ENCODE measurements at places on chromosomes 2 and 18.

GRCh38 chr2:81545626-81546025, 1241.1 kb upstream of the LRRTM1 start:
- DNase-seq: no peak

GRCh38 chr18:46488471-46489213, 168.4 kb downstream of the LOXHD1 start:
- DNase-seq: no peak

DNA sequence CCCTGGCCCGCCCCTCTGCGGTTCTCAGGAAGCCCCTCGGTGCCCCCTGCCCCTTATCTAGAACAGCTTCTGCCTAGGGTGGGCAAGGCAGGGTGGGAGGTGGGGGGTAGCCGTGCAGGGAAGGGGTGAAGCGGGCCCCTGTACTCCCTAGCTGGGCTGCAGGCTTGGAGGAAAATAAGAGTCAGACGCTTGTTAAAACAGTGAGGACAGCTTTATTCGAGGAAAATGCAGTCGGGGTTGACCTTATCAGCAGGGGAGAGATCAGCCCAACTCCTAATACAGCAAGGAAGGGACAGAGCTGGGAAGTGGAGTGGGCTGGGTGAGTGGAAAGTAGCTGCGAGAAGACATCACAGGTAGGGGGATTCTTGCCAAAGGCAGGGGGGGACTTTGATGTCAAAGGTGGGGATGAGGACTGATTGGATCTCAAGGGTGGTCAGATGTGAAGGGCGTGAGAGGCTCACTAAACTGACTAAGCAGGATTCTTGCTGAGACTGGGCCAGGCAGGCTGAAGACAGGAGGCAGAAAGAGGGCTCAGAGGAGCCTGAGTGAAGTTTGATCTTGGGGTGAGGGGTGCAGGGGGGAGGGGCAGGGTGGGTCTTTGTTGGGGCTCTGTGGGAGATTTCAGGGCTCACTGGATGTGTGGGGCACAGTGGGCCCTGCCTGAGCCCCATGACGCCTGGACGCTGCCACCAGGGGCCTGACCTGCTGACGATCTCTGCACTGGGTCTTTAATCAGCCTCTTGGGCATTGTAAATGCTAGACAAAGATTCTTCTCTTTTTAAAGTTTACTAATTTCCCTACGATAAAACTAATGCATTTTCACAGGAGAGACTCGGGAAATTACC, 29.9 kb downstream of the HPCAL1 start:
- peak; percentile 76 for DNase-seq

- no peak for DNase-seq
Observed at GRCh38 chr2:54577035-54577434, 120.9 kb downstream of the SPTBN1 start.

- no peak for DNase-seq
Observed at GRCh38 chr2:232833830-232834229, 36.2 kb upstream of the SNORC start.

- DNase-seq: no peak
Observed at GRCh38 chr2:238406221-238406997, 20.3 kb upstream of the ASB1 start.

DNA sequence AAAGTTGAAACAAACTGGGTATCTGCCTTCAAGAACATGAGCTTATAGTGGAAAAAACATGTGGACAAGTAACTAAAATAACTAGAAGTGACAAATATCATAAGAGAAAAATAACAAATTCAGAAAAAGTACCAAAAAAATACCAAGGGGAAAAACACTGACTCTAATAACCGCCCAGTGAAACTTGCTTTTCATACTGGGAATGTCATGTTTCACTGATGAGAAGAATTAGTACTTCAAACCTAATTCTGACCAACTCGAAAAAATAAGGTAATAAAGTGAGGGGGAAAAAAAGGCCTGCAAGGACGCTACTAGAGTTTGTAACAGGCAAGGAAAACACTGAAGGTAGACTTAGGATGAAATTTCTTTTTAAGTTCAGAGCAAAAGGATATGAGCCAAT, 83.6 kb downstream of the RTTN start:
- DNase-seq: no peak

DNA sequence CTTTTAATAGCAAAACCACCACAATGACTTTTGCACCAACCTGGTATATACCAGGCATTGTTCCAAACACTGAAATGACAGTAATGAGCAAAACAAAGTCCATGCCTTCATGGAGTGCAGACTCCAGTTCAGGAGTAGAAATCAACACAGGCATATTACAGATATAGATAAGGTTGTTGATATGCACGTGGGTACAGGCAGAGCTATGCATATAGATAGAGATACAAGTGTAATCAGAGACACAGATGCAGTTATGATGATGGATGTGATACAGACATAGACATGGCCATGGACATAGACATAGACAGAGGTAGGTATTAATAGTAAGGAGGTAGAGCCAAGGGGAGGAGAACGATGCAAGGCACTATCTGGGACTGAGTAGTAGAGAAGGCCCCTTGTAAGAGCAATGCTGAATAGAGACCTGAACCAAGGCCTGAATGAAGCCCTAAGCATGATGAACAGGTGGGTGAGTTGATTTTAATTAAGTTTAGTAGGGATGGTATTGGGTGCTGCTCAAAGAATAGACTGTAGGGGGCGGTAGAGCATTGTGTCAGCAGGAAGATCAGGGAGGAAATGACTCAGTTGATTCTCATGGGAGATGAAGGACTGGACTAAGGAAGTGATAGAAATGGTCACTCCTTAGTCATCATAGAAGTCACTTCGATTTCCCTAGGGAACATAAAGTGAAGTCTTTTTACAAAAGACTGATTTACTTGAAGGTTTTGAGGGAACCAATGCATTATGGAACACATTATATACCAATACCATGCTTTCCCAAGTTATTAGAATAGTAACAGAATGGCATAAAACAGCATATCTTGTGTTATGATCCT, 39.4 kb downstream of the CMPK2 start:
- peak; percentile 78 for DNase-seq

DNA sequence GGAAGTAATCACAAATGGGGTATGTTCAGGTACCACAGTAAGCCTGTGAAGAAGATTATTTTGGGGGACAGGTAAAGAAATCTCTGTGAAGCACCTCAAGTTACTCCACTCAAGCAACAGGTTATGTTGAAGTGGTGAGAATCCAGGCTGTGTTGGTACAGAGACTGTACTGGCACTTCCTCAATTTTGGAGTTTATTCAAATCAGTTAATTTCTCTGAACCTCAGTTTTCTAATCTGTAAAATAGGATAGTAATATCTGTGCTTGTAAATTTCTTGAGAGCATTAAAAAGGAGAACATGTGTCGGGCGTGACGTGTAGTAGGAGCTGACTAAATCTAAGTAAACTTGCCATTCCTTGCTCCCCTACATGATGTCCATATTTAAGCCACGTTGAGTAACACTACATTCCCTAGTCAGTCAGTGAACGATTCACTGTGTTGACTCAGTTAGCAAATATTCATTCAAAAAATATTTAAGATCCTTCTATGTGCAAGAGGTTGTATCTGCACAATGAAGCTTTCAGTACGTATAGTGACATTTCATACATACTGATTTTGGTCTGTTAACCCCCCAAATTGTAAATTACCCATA, 504.2 kb downstream of the ZEB2 start:
- DNase-seq: no peak

DNA sequence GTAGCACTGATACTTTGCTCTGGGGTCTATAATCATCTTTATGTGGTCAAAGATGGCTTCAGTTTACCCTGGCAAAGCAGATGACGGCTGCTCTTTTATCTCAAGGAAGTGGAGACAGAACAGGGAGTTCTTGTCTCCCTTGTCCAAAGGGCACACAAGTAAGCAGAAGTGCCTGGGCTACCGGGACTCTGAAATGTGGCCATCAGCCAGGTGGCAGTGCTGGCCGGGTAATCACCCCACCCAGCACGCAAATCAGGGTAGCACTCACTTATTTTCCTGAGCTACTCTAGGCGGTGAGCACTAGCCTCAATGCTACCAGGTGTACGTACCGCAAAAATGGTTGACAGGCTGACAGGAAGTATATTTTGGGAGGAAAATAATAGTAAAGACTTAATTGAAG, 119.7 kb upstream of the ETAA1 start:
- no peak for DNase-seq

GRCh38 chr2:143529118-143529720, 400.0 kb downstream of the ARHGAP15 start:
- DNase-seq: no peak

GRCh38 chr18:48842259-48843061, 108.3 kb downstream of the SMAD7 start:
- no peak for DNase-seq

GRCh38 chr18:79394534-79395307, 1.0 kb upstream of the NFATC1 start:
- peak; percentile 87 for DNase-seq

GRCh38 chr2:21326152-21326551, 202.4 kb downstream of the TDRD15 start:
- no peak for DNase-seq

- DNase-seq: peak; percentile 71
Observed at GRCh38 chr2:28649481-28650265, 102.0 kb upstream of the PPP1CB start.

DNA sequence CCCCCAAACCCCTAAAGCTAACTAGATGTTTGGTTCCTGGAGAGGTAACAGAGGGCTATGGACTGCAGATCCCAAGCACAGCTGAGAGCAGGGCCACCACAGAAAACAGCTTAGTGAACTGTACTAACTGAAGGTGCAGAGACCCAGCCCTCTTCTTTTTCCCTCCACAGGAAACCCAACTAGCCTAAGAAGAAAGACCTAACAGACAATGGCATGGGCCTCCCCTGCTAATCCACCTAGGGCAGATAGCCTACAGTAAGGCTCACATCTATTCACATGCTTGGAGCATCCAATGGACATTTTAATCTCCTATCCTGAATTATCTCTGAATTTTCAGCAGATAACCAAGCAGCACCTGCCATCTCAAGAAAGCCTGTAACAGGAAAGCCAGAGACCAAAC, 8.8 kb upstream of the FECH start:
- no peak for DNase-seq

DNA sequence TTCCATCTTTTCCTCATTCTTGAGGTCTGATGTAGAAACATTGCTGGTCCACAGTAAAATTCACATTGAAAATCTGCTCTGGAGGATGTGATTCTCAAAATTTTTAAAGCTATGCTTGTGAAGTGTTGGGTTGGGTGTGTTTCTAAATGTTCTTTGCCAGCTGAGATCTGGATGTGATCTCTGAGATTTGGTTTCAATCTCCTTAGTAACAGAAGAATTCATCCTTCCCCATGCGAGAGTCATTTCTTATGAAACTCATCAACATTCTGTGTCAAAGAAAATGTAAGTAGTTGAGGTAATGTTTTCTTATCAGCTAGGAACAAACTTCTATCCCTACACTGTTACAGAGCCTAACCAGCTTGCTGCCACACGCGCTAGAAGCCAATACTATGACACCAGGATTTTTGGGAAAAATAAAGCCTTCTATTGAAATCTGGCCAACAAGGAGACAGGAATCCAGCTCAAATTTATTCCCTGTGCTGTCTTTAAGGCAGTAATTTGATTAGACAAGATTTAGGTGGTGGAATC, 134.9 kb downstream of the PTH2R start:
- no peak for DNase-seq

- peak; percentile 17 for DNase-seq
Observed at GRCh38 chr2:28480403-28481049, 15.3 kb upstream of the PLB1 start.

DNA sequence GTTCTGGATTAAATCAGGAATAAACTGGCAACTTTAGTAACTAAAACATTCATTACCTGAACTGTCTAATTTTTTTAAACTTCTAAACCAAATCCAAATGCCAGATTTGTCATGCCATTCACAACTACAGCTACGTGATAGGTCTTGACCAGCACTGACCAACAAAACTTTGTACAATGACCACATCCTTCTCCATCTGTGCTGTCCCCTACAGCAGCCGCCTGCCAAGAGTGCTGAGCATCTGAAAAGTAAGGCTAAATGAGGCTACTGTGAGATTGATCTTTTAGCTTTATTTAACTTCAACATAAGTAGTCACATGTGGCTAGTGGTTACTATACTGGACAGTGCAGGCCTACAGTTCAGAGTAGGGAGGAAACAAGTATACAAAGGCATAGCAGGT, 7.6 kb downstream of the FAM168B start:
- no peak for DNase-seq

GRCh38 chr2:21690005-21690404, 566.2 kb downstream of the TDRD15 start:
- DNase-seq: no peak

DNA sequence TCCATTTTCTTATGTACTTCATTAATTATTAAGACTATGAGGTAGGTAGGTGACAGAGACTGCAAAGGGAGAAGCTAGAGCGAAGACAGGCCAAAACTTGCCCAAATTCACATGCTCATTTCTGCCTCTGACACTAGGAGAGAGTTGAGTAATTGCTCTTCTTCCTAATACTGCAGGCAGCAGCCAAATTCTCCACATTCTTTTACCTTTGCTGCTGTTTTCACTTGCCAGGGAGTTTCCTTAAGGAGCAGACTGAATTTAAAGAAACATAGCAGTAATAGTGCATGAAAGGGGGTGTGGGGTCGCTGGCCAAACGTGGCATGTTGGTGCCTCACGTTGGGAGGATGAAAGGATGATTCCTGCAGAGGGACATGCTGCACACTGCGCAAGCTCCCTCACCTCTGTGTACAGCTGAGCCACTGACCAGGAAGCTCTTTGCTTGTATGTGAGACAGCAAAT, 12.3 kb downstream of the CRIM1 start:
- DNase-seq: no peak

- DNase-seq: no peak
Observed at GRCh38 chr2:178761759-178762371, 45.4 kb downstream of the TTN start.

GRCh38 chr2:4265936-4266335, 562.6 kb downstream of the DCDC2C start:
- no peak for DNase-seq

- DNase-seq: no peak
Observed at GRCh38 chr18:57008001-57008686, 138.7 kb upstream of the BOD1L2 start.

DNA sequence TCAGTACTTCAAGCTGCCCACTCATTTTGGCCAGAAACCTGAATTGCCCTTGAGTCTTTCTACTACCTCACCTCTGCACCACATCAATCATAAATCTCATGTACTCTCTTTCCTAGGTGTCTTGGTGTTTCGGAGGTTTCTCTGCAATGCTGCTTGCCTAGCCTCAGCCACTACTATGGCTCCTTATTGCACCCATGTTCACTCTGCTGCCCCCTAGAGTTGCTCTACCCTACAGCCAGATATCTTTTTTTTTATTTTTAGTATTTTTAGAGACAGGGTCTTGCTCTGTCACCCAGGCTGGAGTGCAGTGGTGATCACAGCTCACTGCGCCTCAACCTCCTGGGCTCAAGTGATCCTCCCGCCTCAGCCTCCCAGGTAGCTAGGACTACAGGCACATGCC, 413.0 kb downstream of the PTPRM start:
- no peak for DNase-seq

DNA sequence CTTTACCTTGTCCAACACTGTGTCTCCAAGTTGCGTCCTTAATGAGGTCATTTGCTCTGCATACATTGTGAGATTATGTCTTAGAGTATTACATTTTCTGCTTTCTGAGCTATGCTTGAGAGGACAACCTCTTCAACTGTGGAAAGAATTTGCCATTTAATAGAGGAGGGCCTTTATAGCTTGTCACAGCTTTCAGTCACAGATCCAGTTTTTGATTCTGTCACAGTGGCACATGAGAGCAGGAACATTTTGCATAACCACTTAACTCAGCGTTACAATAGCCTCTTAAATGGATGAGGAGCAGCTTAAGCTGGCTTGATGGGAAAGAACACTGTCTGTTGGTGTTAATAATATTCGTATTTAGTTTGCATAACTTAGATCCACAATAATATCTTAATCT, 63.0 kb downstream of the RHBDD1 start:
- DNase-seq: no peak

GRCh38 chr2:101704816-101705578, 7.5 kb downstream of the MAP4K4 start:
- DNase-seq: no peak
